ENCODE measurements at places on chromosomes 4 and X.
A peak's percentile ranks its signal among the peaks of the same experiment; 100 is the strongest.

GRCh38 chr4:56941403-56941802 is 33.7 kb downstream of the REST start:
- no peak for DNase-seq

GRCh38 chrX:124212622-124213021 is 119.8 kb upstream of the TEX13D start:
- DNase-seq, result peak; percentile 80

GRCh38 chr4:147938496-147938895 is 206.6 kb downstream of the ARHGAP10 start:
- no peak for DNase-seq

- DNase-seq, result peak; percentile 80
Observed at GRCh38 chrX:24371391-24371972, 11.0 kb downstream of the SUPT20HL1 start.
